GM04504 (cell line): ENCODE measurements at places on chromosomes 5 and 9.

- DNase-seq = no peak
Measured at GRCh38 chr5:100634937-100635534, 99.9 kb downstream of the FAM174A start.

GRCh38 chr5:155430192-155430591, 416.6 kb downstream of the KIF4B start:
- DNase-seq = no peak

DNA sequence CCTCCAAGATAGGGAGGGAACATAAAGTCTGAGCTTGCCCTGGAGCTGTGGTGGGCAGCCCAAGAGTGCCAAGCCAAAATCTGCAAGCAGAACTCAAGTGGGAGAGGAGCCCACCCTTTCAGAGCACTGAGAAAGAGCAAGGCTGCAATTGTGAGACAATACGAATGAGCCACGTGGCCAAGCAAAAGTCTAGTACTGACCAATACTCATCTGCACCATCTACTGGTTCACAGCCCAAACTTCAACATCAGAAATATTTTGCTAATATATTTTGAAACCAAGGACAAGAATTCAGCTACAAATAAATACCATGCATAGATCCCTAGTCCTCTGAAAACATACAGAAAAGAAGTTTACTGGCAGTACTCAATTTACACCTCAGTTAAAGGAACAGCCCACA, 696.2 kb upstream of the COX7C start:
- DNase-seq = no peak

DNA sequence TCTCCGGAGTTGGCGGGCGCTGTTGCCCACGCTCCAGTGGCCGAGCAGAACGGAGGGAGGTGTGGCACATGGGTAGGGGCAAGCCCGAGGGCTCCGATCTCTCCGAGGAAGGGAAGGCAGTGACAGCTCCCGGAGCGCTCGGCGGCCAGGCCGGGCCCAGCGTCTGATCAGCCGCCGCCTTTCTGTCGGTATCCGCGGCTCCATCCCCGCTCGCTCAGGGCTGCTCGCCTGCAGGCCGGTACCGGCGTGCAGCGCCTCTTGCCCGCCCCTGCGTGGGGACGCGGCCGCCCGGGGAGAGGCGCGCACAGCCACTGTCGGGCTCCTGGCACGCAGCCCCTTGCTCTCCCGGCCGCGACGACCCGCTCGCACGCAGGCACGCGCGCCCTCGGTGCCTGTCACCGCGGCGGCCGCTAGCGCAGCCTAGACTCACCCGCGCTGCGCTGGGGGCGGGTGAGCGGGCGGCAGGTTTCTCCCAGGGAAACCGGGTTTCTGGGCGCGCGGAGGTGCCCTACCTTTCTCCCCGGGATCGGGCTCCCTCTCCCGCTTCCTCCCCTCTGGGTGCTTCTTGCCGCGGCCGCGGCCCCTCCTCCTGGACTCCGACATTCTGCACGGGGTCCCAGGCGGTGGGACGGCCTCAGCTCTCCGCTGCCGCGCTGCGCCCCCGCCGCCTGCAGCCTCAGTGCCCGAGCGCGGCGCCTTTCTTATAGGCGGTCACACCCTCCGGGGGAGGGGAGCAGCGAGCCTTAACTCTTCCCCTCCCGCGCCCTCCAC, 108.4 kb downstream of the PSD2 start:
- DNase-seq = no peak

- DNase-seq = no peak
Measured at GRCh38 chr5:6176102-6176693, 202.1 kb downstream of the MED10 start.

DNA sequence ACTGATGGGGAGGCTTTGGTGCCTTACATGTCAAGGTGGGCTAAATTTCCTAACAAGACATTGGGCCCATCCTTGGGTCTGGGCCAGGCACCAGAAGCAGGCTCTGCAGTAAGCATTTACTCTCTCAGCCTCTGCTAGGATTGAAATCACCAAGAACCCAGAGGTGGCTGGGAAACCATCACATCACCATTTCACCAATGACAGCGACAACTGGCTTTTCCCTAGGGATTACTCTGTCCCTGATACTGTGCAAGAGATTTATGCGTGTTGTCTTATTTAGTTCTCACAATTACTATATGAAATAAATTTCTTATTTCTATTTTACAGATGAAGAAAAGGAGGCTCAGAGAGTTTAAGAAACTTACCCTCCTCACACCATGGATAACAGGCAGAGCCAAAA, 342.2 kb downstream of the ARHGEF28 start:
- no peak for DNase-seq

DNA sequence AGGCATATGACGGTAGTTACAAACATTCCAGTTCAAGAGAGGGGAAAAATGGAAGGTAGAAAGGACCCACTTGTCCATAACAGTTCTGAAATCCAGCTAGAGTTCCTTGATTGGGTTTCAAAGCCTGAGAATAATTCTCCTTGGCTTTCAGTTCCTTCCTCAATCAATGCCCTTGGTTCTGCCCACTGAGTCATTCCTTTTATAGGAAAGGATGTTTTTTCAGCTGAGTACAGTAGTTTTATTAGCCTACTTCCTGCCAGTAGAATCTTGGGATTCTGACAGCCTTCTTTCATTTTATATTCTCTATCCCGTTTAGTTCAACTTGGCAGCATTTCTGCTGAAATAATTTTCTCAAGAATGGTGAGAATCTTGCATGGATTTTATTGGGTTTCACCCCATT, 386.9 kb upstream of the SMC2 start:
- no peak for DNase-seq
